ENCODE measurements at places on chromosomes 7 and 10.

- no peak for DNase-seq
Measured at GRCh38 chr7:571718-572415, 52.2 kb upstream of the PDGFA start.

GRCh38 chr10:96310321-96310669, 6.1 kb downstream of the DNTT start:
- DNase-seq: no peak

- peak; percentile 66 for DNase-seq
Measured at GRCh38 chr10:132458586-132459300, 61.7 kb downstream of the PWWP2B start.

DNA sequence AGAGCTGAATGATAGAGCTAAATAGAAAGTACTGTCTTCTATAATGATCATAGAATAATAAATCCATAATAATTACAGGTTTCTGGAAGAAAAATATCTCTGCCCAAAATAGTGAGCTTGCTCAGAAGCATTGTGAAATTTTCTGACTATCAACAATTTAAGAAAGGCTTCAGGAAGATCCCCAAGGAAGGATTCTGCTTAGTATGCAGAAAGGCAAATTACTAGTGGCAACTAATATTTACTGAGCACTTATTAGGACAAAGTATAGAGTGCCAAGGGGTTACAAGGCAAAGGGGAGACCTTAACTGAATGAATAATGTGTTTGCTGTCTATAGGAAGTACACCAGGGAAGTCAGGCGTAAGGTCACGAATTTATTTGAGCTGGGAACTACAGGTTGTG, 158.1 kb upstream of the LRRTM3 start:
- DNase-seq: no peak

- no peak for DNase-seq
Measured at GRCh38 chr7:158133515-158134271, 453.9 kb downstream of the PTPRN2 start.

DNA sequence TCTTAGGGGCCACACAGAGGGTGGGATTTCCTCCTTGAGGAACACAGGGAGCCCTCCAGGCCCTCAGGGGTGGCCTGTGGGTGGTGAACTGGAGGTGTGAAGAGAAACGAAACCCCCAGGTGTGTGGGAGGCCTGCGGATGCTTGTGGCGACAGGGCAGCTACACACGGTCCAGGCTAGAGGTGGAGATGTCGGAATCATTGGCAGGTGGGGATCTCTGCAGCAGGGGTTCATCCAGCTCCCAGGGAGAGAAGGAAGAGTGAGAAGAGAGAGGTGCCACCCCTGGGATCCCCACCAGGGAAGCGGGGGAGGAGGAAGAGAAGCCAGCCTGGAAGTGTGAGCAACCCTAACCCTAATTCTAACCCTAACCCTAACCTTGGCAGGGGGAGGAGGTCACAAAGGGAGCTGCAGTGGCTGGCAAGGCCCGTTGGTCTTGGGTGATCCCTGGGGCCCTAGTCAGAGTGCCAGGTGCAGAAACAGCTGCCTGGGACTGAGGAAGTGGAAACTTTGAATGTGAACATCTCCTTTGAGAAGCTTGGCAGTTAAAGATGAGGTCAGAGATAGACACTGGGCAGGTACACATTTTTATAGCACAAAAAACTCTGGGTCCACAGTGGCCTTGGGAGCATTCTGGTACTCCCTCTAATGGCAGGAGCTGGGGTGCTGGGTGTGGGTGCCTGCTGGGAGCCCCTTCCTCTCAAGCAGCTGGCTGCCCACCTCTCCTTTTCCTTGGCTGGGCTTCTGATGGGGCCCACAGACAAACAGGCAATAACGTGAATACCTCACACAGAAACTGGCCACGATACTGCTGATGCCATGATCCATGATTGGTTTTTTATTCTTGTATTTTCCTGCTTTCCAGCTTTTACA, 6.8 kb upstream of the AEBP1 start:
- no peak for DNase-seq

GRCh38 chr10:70981936-70982335, 93.6 kb upstream of the PCBD1 start:
- no peak for DNase-seq

- DNase-seq: no peak
Measured at GRCh38 chr7:42099470-42100155, 137.4 kb downstream of the GLI3 start.

DNA sequence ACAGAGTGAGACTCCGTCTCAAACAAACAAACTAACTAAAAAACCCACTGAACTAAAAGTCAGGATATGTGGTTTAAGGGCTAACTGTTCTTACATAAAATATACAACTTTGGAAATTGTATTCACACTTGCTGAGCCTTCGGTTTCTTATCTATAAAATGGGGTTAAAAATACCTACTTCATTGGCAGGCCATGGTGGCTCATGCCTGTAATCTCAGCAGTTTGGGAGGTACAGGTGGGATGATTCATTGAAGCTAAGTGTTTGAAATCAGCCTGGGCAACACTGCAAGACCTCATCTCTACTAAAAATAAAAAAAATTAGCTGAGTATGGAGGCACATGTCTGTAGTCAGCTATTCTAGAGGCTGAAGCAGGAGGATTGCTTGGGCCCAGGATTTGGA, 115.4 kb upstream of the KLF6 start:
- no peak for DNase-seq

- no peak for DNase-seq
Measured at GRCh38 chr7:146115548-146115850, 1.1 kb upstream of the CNTNAP2 start.

GRCh38 chr10:125662584-125662983, 20.4 kb downstream of the TEX36 start:
- no peak for DNase-seq

- DNase-seq: no peak
Measured at GRCh38 chr7:23450518-23450917, 19.8 kb downstream of the IGF2BP3 start.

- no peak for DNase-seq
Measured at GRCh38 chr10:129707406-129708388, 240.7 kb downstream of the MGMT start.

DNA sequence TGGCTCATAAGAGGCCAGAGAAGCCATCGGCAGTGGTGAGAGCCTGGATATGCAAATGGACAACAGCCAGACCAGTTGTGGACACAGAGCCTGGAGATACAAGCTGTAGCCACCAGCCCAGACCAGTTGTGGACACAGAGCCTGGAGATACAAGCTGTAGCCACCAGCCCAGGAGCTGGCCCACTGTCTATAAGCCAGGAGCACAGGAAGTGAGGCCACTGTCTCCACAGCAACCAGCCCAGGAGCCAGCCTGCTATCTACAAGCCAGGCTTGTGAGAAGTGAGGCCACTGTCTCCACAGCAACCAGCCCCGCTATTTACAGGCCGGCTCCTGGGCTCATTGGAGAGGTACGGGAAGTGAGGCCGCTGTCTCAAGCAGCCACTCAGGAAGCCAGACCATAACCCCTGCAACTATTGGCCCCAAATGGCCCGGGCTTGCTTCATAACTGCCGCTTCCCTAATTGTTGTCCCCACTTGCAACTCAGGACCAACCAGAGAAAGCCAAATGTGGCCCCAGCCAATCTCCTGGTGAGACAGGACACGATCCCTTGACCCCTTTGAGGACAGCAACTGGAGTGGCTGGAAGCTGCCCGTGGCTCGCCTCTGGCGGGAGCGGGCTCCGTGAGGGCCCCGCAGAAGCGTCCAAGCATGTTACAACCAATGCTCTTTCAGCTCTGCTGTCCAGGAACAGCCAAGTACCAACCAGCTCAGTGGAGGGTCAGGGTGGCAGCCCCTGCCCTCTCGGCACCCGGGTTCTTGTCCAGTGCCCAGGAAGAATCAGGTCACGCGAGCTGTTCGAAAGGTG, 44.1 kb upstream of the CNPY1 start:
- DNase-seq: no peak

GRCh38 chr7:128136215-128136597, 104.9 kb upstream of the LEP start:
- no peak for DNase-seq

DNA sequence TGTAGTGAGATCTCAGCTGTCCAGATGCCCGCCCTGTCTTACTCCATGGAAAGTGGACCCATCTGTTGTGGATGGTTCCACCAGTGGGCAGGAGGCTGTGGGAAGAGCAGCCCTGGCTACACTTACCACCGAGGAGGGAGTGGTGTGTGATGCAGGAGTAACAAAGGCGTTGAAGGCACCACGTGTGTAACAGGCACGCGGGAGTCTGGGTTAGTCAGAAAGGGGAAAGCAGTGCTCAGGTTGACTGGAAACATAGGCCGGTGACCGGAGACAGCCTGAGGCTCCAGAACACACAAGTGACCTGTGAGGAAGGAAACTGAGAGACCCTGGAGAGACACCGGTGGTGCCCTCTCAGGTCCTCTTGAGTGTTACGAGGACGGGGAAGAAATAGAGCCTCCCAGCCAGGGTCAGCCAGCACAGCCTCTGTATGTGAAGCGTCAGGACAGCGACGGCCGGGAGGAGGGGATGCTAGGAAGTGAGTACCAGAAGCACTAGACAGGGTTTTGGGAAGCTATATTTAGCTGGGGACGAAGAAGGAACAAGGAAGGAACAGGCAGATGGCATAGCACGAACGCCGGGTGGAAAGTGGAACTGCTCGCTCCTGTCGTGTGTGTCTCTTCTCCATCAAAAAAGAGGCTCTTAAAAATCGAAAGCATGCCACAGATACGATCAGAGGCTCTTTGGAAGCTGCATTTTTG, 51.7 kb downstream of the DAGLB start:
- DNase-seq: no peak

- no peak for DNase-seq
Measured at GRCh38 chr7:36686499-36686898, 37.8 kb downstream of the AOAH start.

DNA sequence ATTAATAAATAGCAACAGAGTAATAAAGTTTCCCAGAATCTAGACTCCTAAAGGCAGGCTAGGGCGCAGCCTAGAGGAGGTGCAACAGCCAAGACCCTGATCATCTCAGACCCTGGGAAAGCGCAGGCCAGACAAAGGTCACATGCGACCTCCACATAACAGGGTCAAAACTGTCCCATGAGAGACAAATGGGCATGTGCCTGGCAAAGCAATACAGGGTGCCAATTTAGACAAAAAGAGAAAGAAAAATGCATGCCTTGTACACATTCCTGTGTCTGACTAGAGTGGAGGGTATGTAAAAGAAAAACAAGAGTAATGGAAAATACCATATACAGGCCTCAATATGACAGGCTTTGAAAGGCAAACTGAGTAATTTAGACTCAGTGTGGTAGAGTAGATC, 22.2 kb downstream of the MPP7 start:
- no peak for DNase-seq

DNA sequence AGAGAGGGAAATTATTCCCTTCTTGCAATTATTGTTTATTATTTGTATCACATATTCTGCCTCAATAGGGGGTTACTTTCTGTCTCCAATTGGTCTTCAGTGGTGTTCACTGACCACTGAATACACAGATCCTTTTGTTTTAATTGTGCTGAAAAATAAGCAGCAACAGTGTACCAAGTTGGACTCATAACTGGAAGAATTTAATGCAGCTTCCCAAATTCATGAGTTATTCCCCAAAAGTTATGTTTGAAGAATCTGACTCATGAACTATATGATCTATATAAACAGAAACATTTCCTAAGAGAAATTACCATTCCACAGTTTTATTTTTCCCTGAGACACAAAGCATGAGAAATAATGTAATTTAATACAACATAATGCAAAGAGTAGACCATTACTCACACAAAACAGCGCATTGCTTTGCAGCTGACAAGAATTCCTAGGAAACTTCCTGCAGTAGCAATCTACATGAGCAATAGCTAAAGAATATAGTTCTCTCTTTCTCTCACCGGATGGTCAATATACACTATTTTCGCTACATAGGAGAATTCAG, 479.2 kb downstream of the HTR7 start:
- no peak for DNase-seq

DNA sequence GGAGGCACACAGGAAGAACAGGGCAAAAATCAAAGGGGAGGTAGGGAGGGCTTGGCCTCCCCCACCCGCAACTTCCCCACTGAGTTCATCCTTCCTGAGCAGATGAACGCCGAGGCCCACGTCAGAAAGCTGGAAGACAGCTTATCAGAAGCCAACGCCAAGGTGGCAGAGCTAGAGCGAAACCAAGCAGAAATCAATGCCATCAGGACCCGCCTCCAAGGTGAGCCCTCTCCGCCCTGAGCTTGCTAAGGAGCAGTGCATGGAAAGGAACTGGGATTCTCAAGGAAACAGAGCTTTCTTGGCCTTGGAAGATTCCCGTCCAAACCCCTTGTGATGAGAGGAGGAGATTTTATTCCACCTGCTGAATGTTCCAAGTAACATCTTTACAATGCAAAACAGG, 16.5 kb downstream of the MYH16 start:
- no peak for DNase-seq

DNA sequence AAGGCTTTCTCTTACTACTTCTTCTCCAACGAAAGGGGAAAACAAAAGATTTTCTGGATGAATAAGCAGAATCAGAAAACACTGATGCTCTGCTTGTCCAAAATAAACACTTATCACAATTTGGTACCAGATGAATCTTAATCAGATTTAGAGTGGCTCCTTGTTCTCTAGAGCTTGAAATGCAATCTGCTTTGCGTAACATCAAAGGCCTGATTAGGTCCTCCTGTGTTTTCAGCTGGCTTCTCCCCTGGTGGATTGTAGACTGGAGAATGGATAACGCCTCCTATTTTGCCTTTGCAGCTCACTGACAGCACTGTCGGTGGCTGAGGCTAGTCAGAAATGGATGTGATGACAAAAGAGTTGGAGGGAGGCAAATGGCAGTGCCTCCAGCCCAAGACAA, 91.2 kb downstream of the FAM13C start:
- no peak for DNase-seq

- DNase-seq: no peak
Measured at GRCh38 chr10:97463363-97464132, 17.6 kb downstream of the ZDHHC16 start.

GRCh38 chr10:125064681-125065492, 95.5 kb downstream of the CTBP2 start:
- peak; percentile 4 for DNase-seq

GRCh38 chr7:143936087-143937009, 1.3 kb downstream of the OR2F2 start:
- DNase-seq: no peak

DNA sequence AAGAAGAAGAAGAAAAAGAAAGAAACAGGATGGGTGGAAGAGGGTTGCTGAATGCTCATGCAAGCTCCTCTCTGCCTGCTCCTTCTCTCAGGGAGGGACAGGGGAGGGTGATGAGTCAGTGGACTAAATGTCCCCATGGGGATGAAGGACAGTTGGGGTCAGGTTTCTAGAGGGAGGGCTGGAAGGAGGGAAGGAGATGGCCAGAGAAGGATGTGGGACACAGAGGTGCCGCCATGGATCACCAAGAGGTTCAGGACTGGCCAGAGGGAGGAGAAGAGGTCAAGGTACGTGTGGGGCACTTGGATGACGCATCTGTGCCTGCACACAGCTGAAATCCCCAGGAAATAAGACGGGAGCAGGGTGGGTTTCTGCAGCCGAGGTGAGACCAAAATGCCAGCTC, 88.9 kb upstream of the GTF2I start:
- no peak for DNase-seq
